ENCODE measurements at places on chromosomes 6 and 20. TPM values are rescaled to one million over a fixed set of nuclear protein-coding genes. Genes with fewer than 3 reads are reported as not detected.

COX4I2 gene
- polyA plus RNA-seq = 3.2 TPM

TSPYL1 gene
- polyA plus RNA-seq = 103 TPM

TXLNB gene
- polyA plus RNA-seq = 1.3 TPM

SAMD10 gene
- polyA plus RNA-seq = 8.0 TPM

DEFB124 gene
- not detected for polyA plus RNA-seq

ETV7 gene
- 0.16 TPM for polyA plus RNA-seq

MYB gene
- 5.1 TPM for polyA plus RNA-seq

SLCO4A1 gene
- 2.8 TPM for polyA plus RNA-seq

AIF1 gene
- polyA plus RNA-seq = 73.2 TPM

BHLHE23 gene
- not detected for polyA plus RNA-seq

MYMX gene
- 0.78 TPM for polyA plus RNA-seq

SIRPG gene
- not detected for polyA plus RNA-seq

WFDC2 gene
- polyA plus RNA-seq = 171 TPM

SLC22A2 gene
- 8.3 TPM for polyA plus RNA-seq

RALGAPA2 gene
- polyA plus RNA-seq = 18.9 TPM

- no peak for DNase-seq
Measured at GRCh38 chr6:139064981-139065665, 36.6 kb downstream of the ABRACL start.

DNA sequence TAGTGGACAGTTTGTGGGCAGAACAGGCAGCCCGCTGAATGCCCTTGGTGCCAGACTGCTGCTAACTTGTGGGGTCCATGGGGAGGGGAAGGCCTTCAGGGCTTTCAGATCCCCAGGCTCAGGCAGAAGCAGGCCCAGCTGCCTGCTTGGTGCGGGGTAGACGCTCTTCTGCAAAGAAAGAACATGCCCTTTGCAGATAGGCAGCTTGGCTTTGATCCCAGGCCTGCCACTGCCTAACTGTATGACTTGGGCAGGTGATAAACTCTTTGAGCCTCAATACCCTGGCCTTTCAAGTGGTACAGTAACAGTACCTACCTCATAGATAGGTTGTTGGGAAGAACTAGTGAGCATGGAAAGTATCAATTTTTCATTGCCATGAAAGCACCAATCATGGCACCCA, 28.4 kb downstream of the CHMP4B start:
- no peak for DNase-seq

- DNase-seq = peak; percentile 14
Measured at GRCh38 chr6:107075951-107076381, 39.3 kb downstream of the BEND3 start.

DNA sequence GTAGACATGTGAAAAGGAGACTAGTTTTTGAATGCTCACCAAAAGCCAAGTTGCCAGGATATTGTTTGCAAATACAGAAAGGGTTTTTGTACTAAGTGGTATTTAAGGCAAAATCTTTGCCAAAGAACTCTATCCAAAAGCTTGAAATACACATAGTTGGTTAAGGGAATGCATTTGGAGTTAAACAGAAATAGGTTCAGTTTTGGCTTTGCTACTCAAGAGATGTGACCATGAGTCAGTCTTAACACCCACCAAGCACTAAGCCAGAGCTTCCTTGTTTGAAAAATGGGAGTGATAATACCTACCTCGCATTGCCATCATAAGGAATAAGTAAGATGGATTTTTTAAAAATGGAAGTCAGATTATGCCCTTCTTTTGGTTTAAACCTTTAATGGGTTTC, 191.7 kb upstream of the LAMP5 start:
- DNase-seq = no peak

GRCh38 chr6:19824058-19824807, 12.9 kb upstream of the ID4 start:
- DNase-seq = no peak

DNA sequence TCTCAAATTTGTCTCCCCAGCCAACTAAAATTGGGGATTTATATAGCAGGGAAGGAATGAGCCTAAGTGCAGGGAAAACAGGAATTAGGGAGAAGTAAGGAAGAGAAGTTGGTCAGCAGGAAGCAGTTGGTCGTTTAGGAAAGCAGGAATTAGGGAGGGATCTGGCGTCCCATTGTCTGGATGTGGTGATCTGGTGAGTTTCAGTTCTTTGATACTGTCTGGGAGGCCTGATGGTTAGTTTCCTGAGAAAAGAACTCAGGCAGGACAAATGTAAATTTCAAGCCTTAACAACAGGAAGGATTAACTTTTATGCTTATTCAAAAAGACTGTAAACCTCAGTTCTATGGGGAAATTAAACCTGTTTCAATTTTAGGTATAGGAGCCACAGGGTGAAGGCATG, 116.2 kb upstream of the PRL start:
- DNase-seq = no peak

DNA sequence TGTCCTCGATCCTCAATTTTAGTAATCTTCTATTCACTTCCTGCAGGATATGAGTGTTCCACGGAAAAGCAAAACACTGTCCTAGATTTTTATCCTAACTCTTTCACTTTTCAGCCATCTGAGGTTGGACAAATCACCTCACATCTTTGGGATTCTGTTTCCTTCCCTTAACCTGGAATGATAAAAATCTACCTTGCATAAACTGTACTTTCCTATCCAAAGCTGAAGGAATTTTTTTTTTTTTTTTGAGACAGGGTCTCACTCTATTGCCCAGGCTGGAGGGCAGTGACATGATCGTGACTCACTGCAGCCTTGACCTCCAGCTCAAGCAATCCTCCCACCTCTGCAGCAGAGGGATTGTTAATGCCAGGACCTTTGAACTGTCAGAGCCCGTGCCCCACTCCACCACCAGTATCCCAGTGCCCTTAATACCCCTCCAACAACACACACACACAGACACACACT, 20.5 kb downstream of the CAPN11 start:
- DNase-seq = no peak

DNA sequence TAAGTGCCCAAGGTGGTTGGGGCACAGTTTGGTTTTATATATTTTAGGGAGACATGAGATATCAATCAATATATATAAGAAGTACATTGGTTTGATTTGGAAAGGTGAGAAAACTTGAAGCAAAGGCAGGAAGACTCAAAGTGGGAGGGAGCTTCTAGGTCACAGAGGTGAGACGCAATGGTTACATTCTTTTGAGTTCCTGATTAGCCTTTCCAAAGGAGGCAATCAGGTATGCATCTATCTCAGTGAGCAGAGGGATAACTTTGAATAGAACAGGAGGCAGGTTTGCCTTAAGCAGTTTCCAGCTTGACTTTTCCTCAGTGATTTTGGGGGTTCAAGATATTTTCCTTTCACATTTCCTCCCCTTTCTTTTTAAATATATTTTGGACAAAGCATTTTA, 58.0 kb upstream of the SLC35F1 start:
- DNase-seq = no peak

DNA sequence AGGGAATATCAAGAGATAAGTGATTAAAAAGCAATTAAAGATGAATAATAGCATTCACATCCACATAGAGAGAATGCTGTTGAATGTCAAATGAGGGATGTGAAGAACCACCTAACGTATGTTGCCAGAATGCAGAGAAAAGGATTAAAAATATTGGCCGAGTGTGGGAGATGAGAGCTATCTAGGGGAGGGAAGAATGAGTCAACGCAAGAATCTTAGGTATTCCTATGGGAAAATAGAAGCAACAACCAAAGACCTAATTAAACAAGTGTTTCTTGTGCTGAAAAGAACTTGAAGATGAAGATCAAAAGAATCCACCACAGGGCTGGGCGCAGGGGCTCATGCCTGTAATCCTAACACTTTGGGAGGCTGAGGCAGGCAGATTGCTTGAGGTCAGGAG, 12.2 kb upstream of the RSPH3 start:
- no peak for DNase-seq

GRCh38 chr6:68317366-68317765, 317.7 kb upstream of the ADGRB3 start:
- no peak for DNase-seq

GRCh38 chr20:548906-549305, 5.3 kb upstream of the CSNK2A1 start:
- DNase-seq = no peak

GRCh38 chr6:44522871-44523270, 135.4 kb downstream of the CDC5L start:
- no peak for DNase-seq

GRCh38 chr6:151213352-151213751, 26.4 kb upstream of the AKAP12 start:
- no peak for DNase-seq

- DNase-seq = no peak
Measured at GRCh38 chr6:61867635-61868034, 418.4 kb downstream of the KHDRBS2 start.

GRCh38 chr20:54058420-54059139, 11.8 kb downstream of the BCAS1 start:
- DNase-seq = no peak

GRCh38 chr6:155454471-155454870, 1.2 kb downstream of the NOX3 start:
- no peak for DNase-seq

DNA sequence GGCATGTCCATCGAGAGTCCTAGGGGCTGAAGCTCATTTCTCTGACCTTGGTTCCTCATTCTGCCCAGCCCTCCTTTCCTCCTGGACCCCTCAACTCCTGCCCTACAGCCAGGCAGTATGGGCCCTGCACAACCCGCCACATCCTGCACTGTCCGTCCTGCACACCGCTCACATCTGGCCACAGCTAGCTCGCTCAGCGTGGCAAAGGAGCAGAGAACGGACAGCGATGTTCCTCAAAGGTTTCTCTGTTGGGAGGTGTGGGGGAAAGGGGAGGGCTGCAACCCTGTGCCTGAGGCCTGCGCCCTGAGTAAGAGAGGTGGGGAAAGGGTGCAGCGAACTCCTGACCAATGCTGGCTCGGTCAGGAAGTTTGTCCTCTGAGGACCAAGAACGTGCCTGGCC, 90.1 kb downstream of the PXDC1 start:
- DNase-seq = no peak

DNA sequence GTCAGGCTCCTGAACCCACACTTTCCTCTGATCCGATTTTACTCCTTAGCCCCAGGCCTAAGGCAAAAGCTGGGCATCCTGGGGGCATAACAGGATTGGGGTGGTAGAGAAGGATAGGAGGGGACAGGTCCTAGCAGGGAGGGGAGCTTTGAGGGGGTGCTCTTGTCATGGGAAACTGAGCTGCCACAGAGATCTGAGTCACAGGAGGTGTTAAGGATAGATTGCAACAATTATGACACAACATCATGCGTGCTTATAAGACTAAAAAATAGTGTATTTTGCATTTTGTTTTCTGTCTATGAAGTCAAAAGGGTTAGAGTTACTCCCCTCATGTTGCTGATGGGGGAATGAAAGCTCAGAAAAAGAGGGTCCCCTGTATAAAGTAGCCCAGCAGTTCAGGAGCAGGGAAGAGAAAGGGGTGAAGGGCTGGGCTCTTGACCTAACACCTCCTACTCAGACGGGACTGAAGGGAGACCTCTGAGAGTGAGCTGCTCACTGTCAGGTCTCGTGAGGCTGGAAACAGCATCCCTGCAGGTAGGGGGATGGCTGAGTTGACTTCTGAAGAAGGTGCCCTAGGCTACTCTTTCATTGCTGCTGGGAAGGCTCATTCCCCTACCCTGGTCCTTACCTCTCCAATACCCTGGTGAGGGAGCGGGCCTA, 2.0 kb downstream of the GLP1R start:
- no peak for DNase-seq

- no peak for DNase-seq
Measured at GRCh38 chr6:22240025-22240424, 56.8 kb downstream of the PRL start.

DNA sequence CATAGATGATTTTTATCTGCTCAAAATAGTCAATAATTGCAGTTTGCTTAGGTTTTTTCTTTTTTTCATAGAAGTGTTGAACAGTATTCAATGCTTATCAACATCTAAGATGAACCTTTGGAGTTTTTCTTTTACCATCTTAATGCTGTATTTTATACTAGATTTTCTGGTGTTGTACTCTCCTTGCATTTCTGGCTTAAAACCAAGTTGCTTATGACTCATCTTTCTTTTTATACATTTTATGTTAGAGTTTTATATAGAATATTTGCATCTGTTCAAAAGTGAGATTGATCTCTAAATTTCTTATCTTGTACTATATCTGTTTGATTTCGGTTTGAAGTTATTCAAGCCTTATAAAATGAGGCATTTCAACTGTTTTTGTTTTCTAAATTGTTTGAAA, 232.5 kb downstream of the RFPL4B start:
- DNase-seq = no peak

DNA sequence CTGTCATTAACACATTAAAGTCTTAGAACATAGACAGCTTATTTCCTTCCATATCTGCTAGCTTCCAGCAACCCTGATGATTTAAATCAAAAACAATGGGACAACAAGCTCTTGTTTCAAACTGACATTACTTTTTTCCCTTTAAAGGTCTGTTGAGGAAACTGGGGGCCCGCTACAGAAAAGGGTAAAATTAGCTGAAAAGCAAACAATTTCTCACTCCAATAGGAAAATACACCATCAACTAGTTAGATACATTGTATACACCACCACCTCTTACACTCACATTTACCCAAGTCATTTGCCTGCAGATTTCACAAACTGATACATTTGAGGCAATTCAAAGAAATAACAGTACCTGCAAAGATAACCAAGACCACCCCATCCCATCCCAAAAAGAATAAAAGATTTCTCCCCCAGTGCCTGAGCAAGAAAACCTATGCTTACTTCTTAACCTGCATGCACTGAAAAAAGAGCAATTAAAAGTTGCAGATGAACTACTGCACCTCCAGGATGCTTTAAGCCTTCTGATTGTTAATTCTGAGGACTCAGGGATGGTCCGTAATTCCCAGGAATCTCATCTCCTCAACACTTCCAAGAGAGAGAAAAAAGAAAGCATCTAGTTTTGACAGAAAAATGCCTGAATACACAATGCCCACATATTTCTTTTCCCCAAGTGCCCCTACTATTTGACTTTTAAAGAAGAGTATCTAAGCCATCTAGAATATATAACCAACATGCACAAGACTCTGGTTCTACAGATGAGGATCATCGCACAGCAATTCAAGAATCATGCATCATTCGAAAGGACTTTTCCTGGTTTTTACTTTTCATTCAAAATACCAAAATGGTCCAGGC, 5.6 kb downstream of the ZMYND8 start:
- DNase-seq = peak; percentile 8
